ENCODE measurements at places on chromosomes 11 and 22. TPM values are rescaled to one million over a fixed set of nuclear protein-coding genes. Genes with fewer than 3 reads are reported as not detected.

DNA sequence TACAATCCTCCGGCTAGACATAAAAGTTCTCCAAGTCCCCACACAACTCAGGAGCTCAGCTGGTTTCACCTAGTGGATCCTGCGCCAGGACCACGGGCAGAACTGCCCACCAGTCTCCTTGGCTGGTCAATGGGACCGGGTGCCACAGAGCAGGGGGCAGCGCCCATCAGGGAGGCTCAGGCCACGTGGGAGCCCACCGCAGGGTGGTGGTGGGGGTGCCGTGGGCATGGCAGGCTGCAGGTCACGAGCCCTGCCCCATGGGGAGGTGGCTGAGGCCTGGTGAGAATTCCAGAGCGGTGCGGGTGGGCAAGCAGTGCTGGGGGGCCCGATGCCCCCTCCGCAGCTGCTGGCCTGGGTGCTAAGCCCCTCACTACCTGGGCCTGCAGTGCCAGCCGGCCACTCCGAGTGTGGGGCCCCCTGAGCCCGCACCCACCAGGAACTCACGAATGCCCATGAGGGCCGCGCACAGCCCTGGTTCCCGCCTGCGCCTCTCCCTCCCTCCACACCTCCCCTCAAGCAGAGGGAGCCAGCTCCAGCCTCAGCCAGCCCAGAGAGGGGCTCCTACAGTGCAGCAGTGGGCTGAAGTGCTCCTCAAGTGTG, 1091.9 kb upstream of the TENM4 start:
- H3K27ac ChIP-seq: no peak overlapping the region
- no peak for DNase-seq
- no peaks in the 10 kb centered on the region for H3K27me3 ChIP-seq
- H3K4me3 ChIP-seq: no peak overlapping the region
- H3K4me1 ChIP-seq: no peaks in the 10 kb centered on the region
- H3K36me3 ChIP-seq: no peaks in the 10 kb centered on the region

DNA sequence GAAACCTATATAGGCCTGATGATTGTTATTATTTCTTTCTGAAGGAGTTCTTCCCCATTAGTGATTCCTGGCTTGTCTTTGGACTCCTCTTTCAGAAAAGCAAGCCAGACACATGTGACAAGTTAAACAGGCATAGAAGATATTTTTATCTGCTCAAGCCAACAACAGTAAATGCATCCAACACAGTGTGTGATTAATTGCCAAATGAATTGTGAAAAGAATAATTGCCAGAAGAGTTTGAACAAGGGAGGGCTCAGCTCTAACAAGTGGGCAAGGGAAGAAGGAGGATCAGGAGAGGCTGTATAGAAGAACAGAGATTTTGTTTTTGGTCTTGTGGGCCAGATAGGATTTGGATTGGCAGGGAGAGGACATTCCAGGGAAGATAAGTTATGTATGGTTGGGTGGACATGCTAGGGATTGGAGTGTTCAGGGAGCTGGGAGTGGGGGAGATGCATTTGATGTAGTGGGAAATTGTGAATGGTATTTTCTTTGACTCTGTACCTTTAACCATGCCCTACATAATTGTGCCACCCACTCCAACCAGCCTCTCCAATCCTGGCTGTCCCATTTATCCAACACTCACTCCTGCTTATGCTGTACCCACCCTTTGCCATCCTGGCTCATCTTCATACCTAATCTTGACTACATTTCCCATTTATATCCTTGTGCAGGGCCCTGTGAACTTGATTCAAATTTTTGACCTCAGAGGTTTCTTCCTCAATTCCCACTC, 172.8 kb downstream of the RRAS2 start:
- no peak for DNase-seq
- no peak overlapping the region for H3K4me3 ChIP-seq
- peaks cover under 1% of the 10 kb centered on the region for H3K4me1 ChIP-seq
- no peaks in the 10 kb centered on the region for H3K36me3 ChIP-seq

DNA sequence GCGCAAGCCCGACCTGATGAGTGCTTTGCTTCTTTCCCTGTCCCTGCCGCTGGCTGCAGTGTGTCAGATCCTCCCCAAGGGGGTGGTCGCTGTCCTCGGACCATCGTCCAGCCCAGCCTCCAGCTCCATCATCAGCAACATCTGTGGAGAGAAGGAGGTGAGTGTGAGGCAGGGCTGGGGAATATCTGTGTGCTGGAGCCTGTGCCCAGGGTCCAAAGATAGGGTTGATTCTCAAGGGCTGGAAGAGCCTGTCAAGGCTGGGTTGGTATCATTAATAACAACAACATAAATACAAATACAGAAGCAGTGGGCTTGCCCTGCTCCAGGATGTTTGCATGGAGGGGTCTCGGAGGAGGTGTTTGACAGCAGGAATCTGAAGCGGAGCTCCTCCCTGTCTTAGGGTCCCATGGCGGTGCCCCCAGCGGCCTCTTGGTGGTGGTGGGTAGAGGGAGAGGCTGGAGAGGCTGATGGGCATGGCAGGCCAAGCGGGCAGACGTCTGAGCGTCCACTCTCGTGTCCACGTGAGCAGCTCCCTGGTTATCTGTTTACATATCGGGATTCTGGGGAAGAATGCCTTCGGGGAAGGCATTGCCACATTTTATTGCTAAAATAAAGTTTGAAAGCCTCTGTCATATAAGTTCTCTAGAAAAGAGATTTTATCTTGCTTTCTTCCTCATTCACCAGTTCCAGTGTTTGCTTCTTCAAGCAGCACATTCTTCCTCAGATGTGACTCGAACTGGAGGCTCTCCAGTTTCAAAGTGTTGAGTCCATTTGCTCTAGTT, 208.4 kb upstream of the TBCEL start:
- H3K27ac ChIP-seq: no peak overlapping the region
- no peaks in the 10 kb centered on the region for H3K36me3 ChIP-seq
- no peak for DNase-seq
- no peak overlapping the region for H3K4me3 ChIP-seq
- H3K4me1 ChIP-seq: no peaks in the 10 kb centered on the region

CALCB gene
- 0.15 TPM for total RNA-seq

GRCh38 chr22:37930270-37930951, 23.0 kb downstream of the C22orf23 start:
- H3K4me3 ChIP-seq: no peak overlapping the region
- no peak for DNase-seq
- H3K27ac ChIP-seq: no peak overlapping the region
- no peaks in the 10 kb centered on the region for H3K4me1 ChIP-seq
- H3K36me3 ChIP-seq: no peaks in the 10 kb centered on the region
- H3K27me3 ChIP-seq: no peaks in the 10 kb centered on the region

DNA sequence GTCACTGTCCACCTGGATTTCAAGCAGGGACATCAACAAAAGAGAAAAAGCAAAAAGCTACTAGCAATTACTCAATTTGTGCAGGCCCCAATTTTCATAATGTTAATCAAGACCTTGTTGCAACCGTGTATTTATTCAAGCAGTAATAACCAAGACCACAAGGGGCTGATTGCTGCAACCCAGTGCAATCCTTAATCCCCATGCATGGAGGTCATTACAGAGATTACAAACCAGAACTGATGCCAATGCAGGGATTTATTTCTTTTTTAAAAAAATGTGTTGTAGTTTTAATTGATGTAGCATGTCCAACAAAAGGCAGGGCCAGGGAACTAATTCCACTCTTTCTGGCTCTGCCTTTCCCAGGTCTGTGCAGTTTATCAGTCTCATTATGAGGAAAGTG, 18.4 kb downstream of the TECTA start:
- no peaks in the 10 kb centered on the region for H3K36me3 ChIP-seq
- no peaks in the 10 kb centered on the region for H3K4me1 ChIP-seq
- no peak overlapping the region for H3K27ac ChIP-seq
- H3K4me3 ChIP-seq: no peak overlapping the region
- no peak for DNase-seq

DNA sequence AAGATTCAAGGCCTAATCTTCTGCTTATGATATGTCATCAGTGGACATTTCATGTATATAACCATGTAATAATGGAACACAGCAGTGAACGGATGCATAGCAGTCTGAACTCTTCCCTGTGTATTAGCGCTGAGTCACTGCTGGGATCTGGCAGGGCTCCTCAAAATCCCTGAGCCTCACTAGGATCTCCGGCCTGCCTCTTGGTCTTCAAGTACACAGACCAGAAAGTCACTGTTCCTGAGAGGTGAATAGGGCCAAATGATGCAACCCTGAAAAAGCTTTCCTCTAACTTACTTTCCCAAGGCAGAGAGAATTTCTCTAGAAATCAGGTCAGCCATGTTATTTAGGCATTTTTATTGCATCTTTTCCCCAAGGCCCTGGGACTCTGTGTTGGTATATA, 35.0 kb downstream of the POU2AF1 start:
- H3K36me3 ChIP-seq: no peaks in the 10 kb centered on the region
- H3K4me3 ChIP-seq: no peak overlapping the region
- no peaks in the 10 kb centered on the region for H3K27me3 ChIP-seq
- no peak overlapping the region for H3K27ac ChIP-seq
- no peaks in the 10 kb centered on the region for H3K4me1 ChIP-seq

DNA sequence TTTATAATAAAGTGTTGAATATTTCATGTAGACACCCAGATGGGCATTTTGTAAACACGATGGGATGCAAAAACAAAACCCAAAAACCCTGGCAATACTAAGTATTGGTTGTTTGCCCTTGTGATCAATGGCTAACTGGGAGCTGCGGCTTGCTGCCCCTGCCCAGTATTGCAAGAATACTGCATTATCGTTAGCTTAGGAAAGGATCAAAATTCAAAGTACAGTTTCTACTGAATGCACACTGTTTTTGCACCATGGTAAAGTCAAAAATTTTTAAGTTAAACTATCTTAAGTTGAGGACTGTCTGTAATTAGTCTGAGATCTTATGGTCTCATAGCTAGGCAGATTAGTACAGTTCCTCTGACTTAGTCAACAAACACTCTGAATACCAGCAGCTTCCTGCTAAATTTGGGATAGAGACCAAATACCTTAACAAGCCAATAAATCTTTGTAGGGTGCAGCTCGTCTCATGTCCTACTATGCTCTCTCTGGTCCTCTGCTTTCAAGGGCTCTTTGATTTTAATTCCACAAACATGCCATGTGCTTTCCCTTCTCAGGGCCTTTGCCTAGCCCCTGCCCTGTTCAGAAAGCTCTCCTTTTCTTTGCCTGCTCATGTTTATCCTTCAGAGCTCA, 4.0 kb downstream of the CCDC90B start:
- no peak overlapping the region for H3K4me3 ChIP-seq
- DNase-seq: no peak
- no peak overlapping the region for H3K27ac ChIP-seq
- no peaks in the 10 kb centered on the region for H3K4me1 ChIP-seq
- H3K27me3 ChIP-seq: no peaks in the 10 kb centered on the region

GRCh38 chr11:12986194-12986898, 22.8 kb upstream of the RASSF10 start:
- no peaks in the 10 kb centered on the region for H3K36me3 ChIP-seq
- no peaks in the 10 kb centered on the region for H3K4me1 ChIP-seq
- DNase-seq: no peak

DNA sequence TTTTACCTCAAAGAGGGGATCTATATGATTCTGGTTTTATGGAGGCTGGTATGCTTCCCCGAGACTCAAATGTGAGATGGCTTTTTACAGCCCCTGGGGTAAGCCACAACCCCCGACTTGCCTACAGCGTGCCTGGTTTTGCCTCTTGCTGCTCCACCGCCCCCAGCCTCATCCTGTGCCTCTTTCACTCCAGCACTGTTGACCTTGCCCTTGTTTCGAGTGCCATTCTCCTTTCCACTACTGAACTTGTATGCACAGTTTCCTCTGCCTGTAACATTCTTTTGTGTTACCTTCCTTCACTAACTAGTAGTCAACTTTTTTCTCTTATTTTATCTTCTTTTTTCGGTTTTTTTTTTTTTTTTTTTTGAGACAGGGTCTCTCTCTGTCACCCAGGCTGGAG, 219.0 kb upstream of the ZBED5 start:
- DNase-seq: no peak
- no peaks in the 10 kb centered on the region for H3K36me3 ChIP-seq
- no peaks in the 10 kb centered on the region for H3K4me1 ChIP-seq
- no peak overlapping the region for H3K4me3 ChIP-seq

GAL3ST3 gene
- not detected for total RNA-seq

DNA sequence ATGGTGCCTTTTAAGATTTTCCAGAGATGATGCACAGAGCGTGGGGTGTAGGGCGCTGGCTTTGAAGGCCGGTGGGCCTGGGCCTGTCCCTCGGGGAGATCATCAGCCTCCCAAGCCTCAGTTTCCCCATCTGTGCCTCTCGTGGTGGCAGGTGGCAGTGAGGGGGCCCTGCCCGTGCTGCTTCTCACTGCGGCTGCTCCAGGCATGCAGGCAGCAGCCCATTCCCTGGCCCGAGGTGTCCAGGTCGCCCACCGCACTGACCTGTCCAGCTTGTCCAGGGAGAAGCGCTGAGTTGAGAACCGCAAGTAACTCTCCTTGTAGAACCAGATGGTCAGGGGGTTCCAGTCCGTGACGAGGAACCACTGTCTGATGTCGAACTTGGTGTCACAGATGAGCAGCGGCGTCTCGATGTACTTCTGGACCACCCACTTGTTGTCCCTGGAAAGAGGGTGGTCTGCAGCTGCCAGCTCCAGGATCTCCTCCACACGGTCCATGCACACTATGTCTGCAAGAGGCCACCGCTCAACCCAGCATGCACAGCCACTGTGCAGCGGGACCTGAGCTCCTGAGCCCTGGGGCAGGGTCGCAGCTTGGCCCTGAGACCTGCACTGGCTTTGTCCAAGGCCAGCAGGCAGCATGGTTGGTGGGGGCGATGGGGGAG, 20.5 kb upstream of the IL17REL start:
- no peak overlapping the region for H3K4me3 ChIP-seq
- DNase-seq: peak; percentile 37
- no peaks in the 10 kb centered on the region for H3K27me3 ChIP-seq
- no peak overlapping the region for H3K27ac ChIP-seq

GRCh38 chr22:23767673-23768548, at the start of gene CHCHD10:
Gene CHCHD10 (minus strand): TSS chr22:23767972. CDS start chr22:23767874, 98 bp downstream.
- H3K27ac ChIP-seq: peak within 1 kb of the TSS; percentile 2
- H3K36me3 ChIP-seq: no peaks in the 10 kb centered on the region
- H3K4me3 ChIP-seq: peak within 1 kb of the TSS; percentile 71
- H3K27me3 ChIP-seq: no peaks in the 10 kb centered on the region

GRCh38 chr11:96073536-96073935, 149.6 kb upstream of the MTMR2 start:
- no peak overlapping the region for H3K4me3 ChIP-seq
- H3K27ac ChIP-seq: no peak overlapping the region
- peaks cover 8% of the 10 kb centered on the region for H3K4me1 ChIP-seq
- DNase-seq: no peak
- no peaks in the 10 kb centered on the region for H3K27me3 ChIP-seq

GRCh38 chr22:28882545-28882877, 861 bp upstream of the ZNRF3 start:
- no peaks in the 10 kb centered on the region for H3K36me3 ChIP-seq
- H3K4me3 ChIP-seq: peak overlapping the region; percentile 41
- H3K27me3 ChIP-seq: no peaks in the 10 kb centered on the region
- H3K27ac ChIP-seq: no peak overlapping the region

DMC1 gene
- total RNA-seq: 1.5 TPM

GGT5 gene
- 61.6 TPM for total RNA-seq

GGT1 gene
- 4.0 TPM for total RNA-seq

DNA sequence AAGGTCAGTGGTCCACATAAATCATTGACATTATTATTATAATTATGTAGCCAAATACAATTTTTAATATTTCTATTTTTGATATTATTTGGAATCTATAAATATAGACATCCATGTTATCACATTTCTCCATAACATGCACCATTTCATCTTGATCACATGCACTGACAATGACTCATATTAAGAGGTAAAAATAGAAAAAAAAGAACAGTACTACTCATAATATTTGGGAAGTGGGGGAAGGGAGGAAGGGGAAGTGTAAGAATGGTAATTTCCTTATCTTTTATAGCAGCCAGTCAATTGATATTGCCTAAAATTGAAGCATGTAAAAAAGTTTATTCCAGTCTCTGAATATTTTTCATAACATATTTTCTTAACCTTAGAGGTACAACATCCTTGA, 72.3 kb downstream of the ADM start:
- no peaks in the 10 kb centered on the region for H3K36me3 ChIP-seq
- DNase-seq: no peak
- no peaks in the 10 kb centered on the region for H3K27me3 ChIP-seq
- H3K27ac ChIP-seq: no peak overlapping the region
- no peaks in the 10 kb centered on the region for H3K4me1 ChIP-seq
- H3K4me3 ChIP-seq: no peak overlapping the region

MPPED2 gene
- 20.4 TPM for total RNA-seq
